ENCODE measurements at places on chromosomes 5 and 9. TPM values are rescaled to one million over a fixed set of nuclear protein-coding genes. Genes with fewer than 3 reads are reported as not detected.

The C9orf153 gene
- 0.40 TPM for total RNA-seq

The MYO10 gene
- 89.5 TPM for total RNA-seq

The SH3RF2 gene
- 0.38 TPM for total RNA-seq

The OTP gene
- not detected for total RNA-seq

The YIPF5 gene
- total RNA-seq, result 79.2 TPM

The BRIX1 gene
- total RNA-seq, result 18.7 TPM

The SLC25A48 gene
- not detected for total RNA-seq

The PCDHB3 gene
- 8.8 TPM for total RNA-seq

The DTWD2 gene
- total RNA-seq, result 5.8 TPM

The PRR7 gene
- total RNA-seq, result 2.8 TPM

The RFESD gene
- total RNA-seq, result 2.3 TPM

The ACSL6 gene
- total RNA-seq, result not detected

The PROB1 gene
- 1.6 TPM for total RNA-seq

The FST gene
- 10.5 TPM for total RNA-seq

The WHRN gene
- total RNA-seq, result 11.0 TPM

The WDR55 gene
- 28.9 TPM for total RNA-seq

DNA sequence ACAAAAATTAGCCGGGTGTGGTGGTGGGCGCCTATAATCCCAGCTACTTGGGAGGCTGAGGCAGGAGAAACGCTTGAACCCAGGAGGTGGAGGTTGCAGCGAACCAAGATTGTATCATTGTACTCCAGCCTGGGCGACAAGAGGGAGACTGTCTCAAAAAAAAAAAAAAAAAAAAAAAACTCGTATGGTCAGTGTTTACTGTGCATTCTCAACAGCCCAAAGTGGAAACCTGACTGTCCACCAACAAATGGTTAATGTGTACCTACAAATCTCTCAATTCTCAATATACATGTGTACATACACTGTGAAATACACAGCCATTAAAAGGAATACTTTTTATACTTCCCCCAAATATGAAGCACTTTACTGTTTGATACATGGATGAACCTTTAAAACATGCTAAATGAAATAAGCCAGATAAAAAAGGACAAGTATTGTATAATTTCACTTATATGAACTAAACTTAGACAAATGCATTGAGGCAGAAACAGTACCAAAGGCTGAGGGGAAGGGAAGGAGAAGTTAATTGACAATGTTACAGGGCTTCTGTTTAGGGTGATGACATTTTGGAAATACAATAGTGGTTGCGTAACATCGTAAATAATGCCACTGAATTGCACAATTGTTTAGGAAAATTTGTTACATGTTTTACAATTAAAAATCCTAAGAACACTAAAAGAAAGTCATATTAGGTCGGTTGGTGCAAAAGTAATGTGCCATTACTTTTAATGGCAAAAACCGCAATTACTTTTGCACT is 16.5 kb downstream of the DNAJA1 start:
- no peak for DNase-seq

DNA sequence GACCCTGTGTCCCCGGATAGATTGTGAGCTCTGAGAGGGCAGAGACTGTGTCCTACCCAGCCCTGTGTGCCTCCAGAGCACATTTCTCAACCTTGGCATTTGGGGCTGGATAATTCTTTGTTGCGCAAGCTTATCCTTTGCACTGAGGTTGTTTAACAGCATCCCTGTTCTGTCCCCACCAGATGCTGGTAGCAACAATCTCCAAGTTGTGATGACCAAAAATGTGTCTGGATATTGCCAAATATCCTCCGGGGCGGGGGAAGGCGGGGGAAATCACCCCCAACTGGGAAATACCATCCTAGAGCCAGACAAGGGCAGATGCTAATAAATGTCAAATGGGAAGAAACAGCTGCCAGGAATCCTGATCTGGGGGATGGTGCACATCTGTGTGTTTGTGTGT is 24.0 kb upstream of the TNIP1 start:
- no peak for DNase-seq

DNA sequence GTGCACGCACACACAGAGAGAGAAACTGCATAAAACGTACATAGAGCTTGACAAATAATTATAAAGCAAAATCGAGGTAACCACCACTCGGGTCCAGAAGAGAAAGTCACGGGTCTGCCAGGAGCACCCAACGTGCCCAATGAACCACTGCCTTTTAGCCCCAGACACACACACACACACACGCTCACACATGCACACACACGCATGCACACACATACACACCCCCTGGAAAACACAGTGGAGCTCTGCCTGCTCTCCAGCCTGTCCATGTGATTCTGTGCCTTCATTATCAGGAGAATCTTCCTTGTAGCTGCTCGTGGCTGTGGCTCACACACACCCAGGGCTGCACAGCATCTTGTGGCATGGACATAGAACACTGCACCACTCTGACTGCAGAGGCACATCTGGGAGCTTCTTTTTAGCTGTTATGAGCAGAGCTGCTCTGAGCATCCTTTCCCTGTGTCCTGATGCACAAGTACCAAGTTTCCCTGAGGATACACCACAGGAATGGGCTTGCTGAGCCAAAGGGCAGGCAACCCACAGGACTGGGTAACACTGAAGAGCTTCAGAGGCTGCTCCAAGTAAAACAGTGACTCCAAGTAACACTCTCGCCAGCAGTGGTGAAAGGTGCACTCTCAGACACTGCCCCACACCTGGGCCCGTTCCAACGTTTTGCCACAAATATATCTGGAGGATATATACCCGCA is 58.9 kb downstream of the CAMSAP1 start:
- DNase-seq, result no peak

DNA sequence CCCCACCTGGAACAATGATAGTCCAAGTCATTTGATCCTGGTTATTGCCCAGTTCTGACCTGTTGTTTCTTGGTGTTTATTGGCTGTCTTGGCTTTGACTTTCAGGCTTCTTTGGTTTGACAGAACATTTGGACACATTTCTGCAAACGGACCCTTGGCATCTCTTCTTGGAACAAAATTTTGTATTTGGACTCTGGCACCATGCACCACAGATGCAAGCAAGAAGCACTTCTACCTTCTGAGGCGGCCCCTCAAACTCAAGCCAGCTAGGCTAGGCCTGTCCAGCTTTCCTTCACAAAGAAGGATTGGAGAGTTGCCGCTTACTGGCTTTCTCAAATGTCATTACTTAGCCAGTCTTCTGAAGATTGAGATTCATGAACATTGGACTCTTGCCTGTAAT is 23.1 kb upstream of the FGF10 start:
- no peak for DNase-seq

- DNase-seq, result no peak
Measured at GRCh38 chr5:141155540-141156374, 5.9 kb downstream of the PCDHB6 start.

DNA sequence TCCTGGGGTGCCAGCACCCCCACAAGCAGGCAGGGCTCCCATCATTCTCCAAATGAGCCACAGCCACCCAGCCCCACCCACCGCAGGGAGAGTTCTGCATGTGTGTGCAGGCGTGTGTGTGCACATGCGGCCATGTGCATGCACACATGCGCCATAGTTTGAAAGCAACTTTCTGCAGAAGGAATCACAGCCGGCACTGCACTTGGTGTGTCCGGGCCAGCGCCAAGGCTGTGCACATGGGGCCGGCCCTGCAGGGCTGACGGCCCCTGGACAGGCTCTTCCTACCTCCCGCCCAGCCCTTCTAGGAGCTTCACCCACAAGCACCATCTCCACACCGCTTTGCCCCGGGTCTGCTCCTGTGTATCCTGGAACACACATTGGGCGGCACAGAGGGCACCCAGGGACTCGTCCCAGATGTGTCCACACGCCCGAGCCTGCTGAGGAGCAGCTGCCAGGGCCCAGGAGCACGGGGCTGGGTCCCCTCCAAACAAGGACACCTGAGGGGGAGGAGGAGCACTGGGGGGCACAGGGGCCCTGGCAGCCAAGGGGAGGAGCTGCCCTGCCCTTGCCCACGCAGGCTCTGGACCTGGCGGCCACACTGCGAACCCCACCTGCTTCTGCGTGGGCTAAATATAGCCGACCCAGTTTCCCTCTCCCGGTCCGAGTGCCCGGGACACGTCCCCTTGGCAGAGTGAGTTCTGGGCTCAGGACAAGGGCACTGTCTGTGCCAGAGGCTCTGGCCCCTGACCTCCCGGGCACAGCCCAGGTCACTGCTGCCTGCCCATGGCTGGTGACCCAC is 19.1 kb downstream of the TPPP start:
- peak; percentile 83 for DNase-seq

DNA sequence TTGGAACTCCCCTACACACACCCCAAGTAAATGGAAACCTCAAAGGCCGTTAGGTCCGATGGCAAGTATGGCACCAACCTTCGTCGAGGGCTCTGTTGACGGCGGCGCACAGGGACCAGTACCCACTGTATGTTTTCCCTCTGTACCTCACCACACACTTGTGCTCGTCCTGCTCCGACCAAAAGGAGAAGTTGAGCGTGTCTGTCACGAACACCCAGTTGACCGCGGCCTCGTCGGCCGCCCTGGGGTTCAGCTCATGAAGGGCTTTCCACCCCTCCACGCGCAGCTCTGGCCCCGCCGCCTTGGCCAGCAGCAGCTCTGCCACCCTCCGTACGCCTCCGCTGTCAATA is 24.0 kb downstream of the HNRNPK start:
- no peak for DNase-seq

GRCh38 chr5:38274370-38274769 is 16.0 kb downstream of the EGFLAM start:
- no peak for DNase-seq

DNA sequence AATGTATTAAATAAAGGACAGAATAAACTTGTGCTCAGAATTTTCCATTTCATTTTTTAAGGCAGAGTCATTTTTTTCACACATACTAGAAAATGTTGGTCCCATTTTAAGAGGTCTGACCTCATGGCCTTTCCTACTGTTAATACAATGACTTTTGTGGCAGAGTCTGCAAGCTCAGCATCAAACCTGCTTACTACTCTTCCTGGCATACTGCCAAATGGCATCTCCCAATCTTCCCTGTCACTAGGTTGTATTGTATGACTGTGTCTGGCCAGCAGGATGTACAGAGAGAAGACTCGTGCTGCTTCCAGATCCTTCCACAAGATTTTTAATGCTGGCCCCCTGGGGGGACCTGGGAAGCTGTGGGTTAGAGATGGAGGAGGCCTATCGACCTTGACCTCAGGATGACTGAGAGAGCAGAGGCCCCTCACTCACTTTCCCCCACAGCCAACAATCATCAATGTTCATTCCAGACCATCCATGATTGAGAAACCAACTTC is 64.7 kb downstream of the BARX1 start:
- no peak for DNase-seq

DNA sequence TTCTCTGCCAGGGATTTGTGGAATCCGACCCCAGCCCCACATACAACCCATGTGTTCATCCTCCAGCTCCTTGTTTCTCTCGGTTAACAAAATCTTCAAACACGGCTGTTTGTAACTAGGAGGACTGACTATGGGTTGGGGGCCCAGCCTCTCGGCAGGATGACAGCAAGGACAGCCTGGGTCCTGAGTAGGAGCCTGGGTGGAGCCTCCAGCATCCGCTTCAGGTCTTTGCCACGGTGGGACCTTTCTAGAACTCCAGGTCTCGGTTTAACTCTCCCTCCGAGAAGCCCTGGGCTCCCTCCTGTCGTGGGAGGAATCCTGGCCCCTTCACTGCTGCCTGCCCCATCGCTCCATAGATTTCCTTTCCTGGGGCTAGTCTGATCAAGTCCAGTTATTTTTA is 248.5 kb downstream of the PBX3 start:
- no peak for DNase-seq

GRCh38 chr5:128009403-128009802 is 74.2 kb upstream of the SLC12A2 start:
- DNase-seq, result no peak

GRCh38 chr5:1745123-1745795 is 54.4 kb downstream of the MRPL36 start:
- no peak for DNase-seq

DNA sequence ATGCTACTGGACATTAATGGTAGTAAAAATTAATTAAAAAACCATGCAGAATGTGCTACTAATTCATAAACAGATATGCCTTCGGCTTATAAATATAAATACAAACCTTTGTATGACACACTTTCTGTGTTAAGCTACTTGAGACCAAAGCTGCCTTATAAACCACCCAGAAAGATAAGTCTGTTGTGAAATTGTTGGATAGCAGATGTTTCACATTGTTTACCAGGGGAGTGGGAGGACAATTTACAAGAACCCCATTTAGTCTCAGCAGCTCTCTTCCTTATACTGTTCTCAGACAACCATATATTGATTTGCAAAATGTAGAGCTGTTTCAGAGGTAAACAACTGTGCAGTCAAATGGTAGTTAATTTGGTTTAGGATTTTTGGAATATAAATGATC is 524.4 kb downstream of the PRR16 start:
- no peak for DNase-seq

GRCh38 chr9:29865764-29866313 is 2292.6 kb upstream of the C9orf72 start:
- DNase-seq, result no peak

- no peak for DNase-seq
Measured at GRCh38 chr9:28155671-28156070, 582.4 kb upstream of the C9orf72 start.

- no peak for DNase-seq
Measured at GRCh38 chr9:22111176-22111953, 102.3 kb upstream of the CDKN2B start.

- DNase-seq, result no peak
Measured at GRCh38 chr9:109967651-109968642, 187.9 kb downstream of the PALM2AKAP2 start.

Measured in osteocyte (in vitro differentiated cells).